ENCODE measurements at places on chromosomes 2 and 18. TPM values are rescaled to one million over a fixed set of nuclear protein-coding genes. Genes with fewer than 3 reads are reported as not detected.

GRCh38 chr2:206798000-206798399 lies 32.6 kb downstream of the FASTKD2 start:
- H3K27ac ChIP-seq, result no peak overlapping the region
- no peaks in the 10 kb centered on the region for H3K36me3 ChIP-seq
- no peaks in the 10 kb centered on the region for H3K4me1 ChIP-seq
- no peak overlapping the region for H3K4me3 ChIP-seq

- no peaks in the 10 kb centered on the region for H3K27me3 ChIP-seq
- no peaks in the 10 kb centered on the region for H3K36me3 ChIP-seq
- H3K4me1 ChIP-seq, result no peaks in the 10 kb centered on the region
- H3K4me3 ChIP-seq, result no peak overlapping the region
- DNase-seq, result no peak
Observed at GRCh38 chr18:9426753-9427152, 48.6 kb upstream of the RALBP1 start.

DNA sequence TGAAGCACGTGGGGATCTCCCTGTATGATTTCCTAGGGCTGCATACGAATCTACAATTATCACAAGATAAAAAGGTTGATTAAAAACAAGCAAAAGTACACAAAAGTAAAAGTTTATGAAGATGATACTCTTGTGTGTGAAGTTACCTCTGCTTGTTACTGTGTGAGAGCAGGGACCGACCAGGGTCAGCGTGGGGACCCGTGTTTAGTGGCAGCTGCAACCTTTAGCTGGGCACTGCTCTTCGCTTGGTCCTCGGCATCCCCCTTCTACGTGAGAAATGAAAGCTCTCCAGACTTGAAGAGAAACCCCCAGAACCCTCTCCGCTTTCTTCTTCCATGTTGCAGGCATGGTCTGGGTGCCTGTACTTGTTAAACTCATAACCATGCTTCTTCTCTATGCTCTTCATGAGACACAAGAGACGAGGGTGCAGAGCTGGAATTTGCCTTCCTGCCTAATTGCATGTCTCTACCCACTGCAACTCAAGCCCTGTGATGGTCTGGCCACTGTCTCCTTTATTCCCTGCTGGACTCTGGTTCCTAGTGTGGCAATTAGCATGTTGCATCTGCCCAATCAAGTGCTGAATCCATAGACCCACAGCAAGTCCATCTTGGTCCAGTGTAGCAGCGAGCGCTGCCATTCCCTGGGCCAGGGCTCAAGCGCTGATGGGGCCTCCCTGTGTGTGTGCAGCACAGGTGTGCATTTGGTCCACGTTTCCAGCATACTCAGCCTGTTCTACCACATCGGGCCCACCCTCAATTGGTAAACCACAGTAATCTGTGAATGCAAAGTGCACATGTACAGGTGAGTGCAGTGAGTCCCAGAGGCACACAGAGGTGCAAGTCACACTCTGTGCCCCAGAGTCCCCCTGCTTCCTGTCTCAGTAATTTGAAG lies 88.5 kb downstream of the TWIST2 start:
- H3K27me3 ChIP-seq, result no peaks in the 10 kb centered on the region
- DNase-seq, result no peak
- H3K27ac ChIP-seq, result no peak overlapping the region
- H3K36me3 ChIP-seq, result no peaks in the 10 kb centered on the region

- H3K36me3 ChIP-seq, result no peaks in the 10 kb centered on the region
- H3K4me3 ChIP-seq, result no peak overlapping the region
- peaks cover 37% of the 10 kb centered on the region for H3K4me1 ChIP-seq
- DNase-seq, result no peak
- H3K27ac ChIP-seq, result peak overlapping the region; percentile 81
Observed at GRCh38 chr2:46848447-46848846, 67.2 kb downstream of the MCFD2 start.

The MOCOS gene
- polyA plus RNA-seq, result 15.2 TPM

DNA sequence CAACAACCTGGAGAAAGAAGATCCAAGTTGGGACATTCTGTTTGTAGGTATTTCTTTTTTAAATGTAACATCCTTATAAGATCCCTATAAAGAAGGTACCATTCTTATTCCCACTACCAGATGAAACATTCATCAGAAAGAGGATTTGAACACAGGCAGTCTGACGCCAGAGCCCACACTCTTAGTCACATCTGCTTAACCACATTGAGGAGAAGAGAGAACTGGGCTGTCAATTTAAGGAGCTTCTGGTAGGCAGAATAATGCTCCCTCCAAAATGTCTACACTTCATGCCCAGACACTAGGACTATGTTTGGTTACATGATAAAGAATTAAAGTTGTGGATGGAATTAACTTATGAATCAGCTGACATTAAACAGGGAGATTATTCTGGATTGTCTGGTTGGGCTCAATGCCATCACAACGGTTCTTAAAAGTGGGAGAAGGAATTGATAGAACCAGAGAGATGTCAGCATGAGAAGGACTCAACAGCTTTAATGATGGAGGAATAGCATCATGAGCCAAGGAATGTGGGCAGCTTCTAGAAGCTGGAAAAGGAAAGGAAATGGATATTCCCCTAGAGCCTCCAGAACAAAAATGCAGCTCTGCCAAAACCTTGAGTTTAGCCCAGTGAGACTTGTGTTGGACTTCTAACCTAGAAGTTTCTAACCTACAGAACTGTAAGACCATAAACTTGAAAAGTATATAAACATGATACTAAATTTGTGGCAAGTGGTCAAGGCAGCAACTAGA lies 82.2 kb downstream of the KLF7 start:
- DNase-seq, result no peak
- no peaks in the 10 kb centered on the region for H3K27me3 ChIP-seq
- no peaks in the 10 kb centered on the region for H3K36me3 ChIP-seq
- H3K4me1 ChIP-seq, result no peaks in the 10 kb centered on the region
- H3K27ac ChIP-seq, result no peak overlapping the region
- H3K4me3 ChIP-seq, result no peak overlapping the region

GRCh38 chr2:189298038-189298437 lies 118.5 kb upstream of the COL5A2 start:
- no peaks in the 10 kb centered on the region for H3K4me1 ChIP-seq
- no peaks in the 10 kb centered on the region for H3K36me3 ChIP-seq
- no peak overlapping the region for H3K4me3 ChIP-seq
- no peaks in the 10 kb centered on the region for H3K27me3 ChIP-seq

- no peak overlapping the region for H3K27ac ChIP-seq
- H3K27me3 ChIP-seq, result no peaks in the 10 kb centered on the region
- no peak for DNase-seq
- H3K4me1 ChIP-seq, result no peaks in the 10 kb centered on the region
- H3K4me3 ChIP-seq, result no peak overlapping the region
Observed at GRCh38 chr18:41406834-41407233, 548.2 kb upstream of the PIK3C3 start.
